Iris pigment epithelial cell (primary cell): ENCODE measurements at places on chromosomes 7 and 10.

DNA sequence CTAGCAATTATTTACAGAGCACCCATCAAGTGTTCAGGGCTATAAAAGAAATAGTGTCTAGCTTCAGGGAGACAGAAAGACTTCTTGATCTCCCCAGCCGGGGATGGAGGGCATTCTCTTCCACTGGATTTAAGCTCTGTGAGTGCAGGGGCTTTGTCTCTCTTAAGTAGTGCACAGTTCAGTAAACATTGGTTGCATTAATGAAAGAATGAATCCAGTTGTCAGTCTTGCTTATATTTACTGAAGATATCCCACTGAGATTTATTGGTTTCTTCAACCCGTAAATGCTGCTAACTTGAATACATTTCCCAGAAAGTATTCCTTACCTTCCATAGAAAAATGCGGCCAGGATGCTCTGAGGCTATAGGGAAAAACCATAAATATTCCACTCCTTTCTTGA lies 41.9 kb downstream of the AUTS2 start:
- DNase-seq, result no peak

GRCh38 chr7:134857958-134858357 lies 78.5 kb downstream of the CALD1 start:
- no peak for DNase-seq

- DNase-seq, result no peak
Measured at GRCh38 chr10:29512425-29512974, 122.3 kb downstream of the SVIL start.

DNA sequence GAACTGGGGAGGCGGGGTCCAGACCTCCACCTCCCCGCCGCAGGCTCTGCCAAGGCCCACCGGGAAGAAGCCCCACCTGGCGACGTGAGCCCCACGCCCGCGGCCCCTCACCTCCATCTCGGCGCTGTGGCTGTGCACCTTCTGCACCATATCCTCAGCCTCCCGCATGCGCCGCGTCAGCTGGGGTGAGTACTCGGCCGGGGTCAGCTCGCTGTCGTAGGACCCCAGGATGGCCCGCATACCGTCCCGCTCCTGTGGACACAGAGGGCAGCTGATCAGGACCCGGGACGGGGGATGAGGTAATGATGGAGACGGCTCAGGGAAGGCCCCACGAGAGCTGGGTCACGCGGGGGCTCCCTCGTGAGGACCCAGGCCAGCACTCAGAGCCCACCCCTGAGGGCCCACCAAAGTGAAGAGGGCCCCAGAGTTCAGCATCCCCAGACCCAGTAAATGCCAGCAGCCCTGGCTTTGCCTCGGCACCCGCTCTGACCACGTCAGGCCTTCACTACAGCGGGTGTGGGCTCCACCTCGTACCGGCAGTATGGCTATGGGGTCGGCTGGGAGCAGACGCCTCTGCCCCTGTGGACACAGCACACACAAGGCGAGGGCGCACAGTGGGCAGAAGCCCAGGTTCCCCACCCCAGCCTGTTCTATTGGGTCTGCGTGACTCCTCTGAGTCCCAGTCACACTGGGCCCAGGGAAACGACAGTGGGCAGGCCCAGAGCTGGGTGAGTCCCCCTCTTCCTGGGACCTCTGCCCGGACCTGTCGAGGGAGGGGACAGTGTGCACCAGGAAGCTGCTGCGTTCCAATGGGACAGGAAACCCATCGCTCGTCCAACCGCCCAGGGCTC lies 218.1 kb downstream of the MAD1L1 start:
- DNase-seq, result no peak

DNA sequence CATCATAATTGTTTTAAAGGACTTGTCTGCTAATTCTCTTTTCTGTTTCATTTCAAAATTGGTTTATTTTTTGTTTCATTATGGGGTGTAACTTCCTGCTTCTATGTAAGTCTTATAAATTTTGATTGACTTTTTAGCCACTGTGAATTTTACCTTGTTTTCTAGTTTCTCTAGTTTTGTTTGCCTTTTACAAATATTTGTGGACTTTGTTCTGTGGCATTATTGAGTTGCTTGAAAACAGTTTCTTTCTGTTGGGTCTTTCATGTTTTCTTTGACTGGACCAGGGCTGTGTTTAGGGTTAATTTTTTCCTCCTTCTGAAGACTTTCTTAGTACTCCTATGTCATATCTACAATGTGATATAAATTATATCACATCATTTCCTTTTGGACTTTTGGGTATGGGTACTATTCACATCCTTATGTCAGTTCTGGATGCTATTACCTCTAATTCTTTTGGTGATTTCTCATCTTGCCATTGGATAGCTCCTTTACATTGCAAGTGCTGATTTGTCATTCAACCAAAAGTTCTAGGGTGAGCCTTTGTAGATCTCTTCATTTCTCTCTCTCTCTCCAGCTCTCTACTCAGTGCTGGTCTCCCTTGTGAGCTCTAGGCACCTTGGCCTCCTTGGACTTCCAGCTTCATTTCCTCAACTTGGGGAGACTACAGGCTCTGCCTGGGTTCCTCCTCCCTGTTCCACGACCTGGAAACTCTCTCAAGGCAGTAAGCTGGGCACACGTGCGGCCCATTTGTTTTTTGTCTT lies 36.9 kb downstream of the MLLT10 start:
- DNase-seq, result no peak

GRCh38 chr10:132564690-132565089 lies 27.1 kb downstream of the INPP5A start:
- no peak for DNase-seq

DNA sequence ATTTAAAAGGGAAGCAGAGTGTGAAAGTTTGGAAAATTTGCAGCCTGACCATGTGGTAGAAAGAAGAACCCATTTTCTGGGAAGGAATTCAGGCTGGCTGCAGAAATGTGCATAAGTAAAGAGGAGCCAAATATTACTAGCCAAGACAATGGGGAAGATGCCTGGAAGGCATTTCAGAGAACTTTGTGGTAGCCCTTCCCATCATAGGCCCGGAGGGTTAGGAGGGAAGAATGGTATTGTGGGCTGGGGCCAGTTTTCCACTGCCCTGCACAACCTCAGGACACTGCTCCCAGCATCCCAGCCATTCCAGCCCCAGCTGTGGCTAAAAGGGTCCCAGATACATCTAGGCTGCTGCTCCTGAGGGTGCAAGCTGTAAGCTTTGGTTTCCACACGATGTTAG lies 278.5 kb upstream of the BMPER start:
- no peak for DNase-seq

DNA sequence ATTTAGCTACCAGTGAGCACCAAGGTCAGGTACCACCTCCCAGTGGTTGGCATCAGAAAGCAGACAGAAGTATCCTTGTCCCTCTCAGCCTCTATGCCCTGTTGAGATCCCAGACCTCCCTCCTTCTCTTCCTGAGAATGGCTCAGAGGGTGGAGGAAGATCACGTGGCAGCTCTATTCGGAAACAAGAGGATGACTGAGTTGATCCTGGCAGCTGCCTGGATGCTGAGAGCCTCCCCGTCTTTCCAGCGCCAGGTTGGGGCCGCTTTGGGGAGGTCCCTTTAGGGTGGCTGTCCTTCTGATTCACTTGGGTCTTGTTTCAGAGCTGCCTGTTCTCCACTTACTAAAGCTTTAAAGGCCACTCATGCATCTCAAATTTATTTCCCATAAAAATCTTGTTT lies 36.9 kb upstream of the NPFFR1 start:
- peak; percentile 17 for DNase-seq

GRCh38 chr10:109062371-109062770 lies 860.9 kb downstream of the XPNPEP1 start:
- DNase-seq, result peak; percentile 32

GRCh38 chr10:60708666-60709065 lies 69.6 kb upstream of the CDK1 start:
- DNase-seq, result no peak

GRCh38 chr7:101936611-101937231 lies 119.3 kb downstream of the CUX1 start:
- peak; percentile 61 for DNase-seq

DNA sequence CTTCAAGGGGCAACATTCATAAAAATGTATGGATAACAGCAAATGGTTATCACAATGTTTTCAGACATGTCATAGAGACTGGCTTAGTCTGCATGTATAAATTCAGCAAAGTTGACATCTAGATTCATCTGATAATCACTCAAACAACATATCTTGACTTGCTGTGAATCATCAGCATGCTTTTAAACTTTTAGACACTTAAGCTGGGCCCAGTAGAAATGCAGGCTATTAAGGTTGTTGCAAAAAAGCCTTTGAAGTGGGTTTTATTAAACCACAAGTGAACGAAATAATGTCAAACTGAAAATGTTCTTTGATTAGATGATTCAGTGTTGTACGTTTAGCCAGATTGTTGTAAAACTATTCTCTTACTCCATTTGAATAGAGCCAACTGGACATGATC lies 759.6 kb downstream of the NXPH1 start:
- DNase-seq, result peak; percentile 0

DNA sequence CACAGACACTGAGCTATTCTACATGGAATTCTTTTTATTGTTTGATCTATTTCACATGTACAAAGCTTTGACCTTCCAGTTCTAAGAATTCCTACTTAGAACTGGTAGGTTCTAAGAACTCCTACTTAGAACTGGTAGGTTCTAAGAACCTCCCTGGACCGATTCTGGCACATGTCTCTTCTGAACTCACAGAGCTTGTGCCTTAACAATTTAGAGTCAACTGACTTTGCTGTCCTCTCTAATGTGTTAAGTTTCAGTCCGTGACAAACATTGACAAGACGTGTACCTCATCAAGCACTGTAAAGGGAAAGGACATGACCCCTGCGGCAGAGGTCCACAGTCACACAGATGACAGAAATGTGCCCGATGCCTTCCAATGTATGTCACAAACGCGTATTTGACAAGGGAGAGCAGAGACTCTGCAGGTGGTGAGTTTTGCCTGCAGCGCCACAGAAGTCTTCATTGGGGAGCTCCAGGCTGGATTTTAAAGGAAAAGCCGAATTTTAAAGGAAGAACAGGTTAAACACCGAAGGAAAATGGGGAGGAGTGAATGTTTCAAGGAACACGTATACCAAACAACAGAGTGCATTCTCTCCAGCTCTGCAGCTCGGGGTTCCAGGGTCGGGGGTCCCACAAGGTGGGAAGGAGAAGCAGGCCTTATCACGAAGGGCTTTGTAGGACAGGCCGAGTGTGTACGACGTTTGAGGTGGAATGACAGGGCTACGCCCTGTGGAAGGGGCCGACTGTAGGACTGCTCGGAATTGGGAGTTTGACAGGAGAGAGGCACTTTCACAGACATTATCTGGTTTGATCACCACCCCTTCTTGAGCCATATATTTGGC lies 161.1 kb upstream of the KLF14 start:
- DNase-seq, result no peak
